ENCODE measurements at places on chromosomes 1 and 21.

GRCh38 chr1:147109041-147109440 lies 63.2 kb downstream of the PRKAB2 start:
- DNase-seq: no peak

DNA sequence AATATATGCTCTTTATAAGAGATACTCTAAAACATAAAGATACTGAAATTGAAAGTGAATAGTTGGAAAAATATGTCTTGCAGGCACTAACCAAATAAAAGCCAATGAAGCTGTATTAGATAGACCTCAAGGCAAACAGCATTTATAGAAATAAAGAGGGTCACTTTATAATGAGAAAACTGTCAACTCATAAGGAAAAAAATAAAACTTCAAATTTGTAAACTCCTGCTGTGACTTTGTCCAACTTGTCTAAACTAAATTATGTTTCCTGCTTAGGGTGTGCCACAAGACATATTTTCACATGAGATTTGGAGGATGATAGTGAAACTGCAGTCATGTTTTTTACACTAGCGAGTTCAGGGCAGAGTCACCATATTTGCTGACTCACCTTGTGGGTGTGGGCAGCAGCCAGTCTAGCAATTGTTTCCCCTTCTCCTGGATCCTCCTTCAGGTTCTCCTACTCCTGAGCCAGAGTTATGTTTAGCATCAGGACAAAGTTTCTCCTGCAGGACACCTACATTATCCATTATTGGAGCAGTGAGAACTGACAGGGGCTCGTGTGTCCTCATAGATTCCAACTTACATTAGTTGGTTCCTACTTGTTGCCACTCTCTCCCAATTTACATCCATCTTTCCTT lies 43.8 kb downstream of the CD53 start:
- peak; percentile 21 for DNase-seq

GRCh38 chr1:228852511-228853088 lies 117.3 kb downstream of the RHOU start:
- DNase-seq: no peak

DNA sequence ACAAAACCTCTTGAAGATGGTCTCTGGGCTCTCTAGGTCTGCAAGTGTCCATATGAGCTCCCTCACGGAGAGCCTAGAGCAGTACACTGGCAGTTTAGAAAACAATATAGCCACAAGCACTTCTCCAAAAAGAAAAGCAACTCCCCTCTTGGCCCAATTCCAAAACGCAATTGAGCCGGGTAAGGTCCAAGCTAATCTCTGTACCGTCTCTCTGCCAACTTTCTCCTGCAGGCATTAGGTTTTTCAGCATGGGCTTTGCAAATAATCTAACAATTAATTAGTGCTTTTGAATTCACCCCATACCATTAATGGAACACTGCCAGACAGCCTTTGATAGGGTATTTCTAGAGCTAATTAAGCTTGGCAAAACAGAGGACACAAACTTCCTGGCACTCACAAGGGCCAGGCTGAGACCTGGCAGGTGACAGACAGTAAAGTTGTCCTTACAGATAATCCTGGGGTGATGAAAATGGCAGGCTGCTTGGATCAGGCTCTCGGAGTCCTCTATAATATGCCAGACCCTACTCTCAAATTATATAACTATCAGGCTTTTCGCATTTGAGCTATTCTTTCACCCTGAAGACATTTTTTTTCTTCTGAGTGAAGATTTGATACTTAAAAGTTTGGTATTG lies 39.8 kb downstream of the TGFBR3 start:
- DNase-seq: no peak

GRCh38 chr1:43885279-43885801 lies 48.3 kb upstream of the ARTN start:
- no peak for DNase-seq

GRCh38 chr1:212612041-212612961 lies 3.7 kb downstream of the ATF3 start:
- DNase-seq: no peak

GRCh38 chr1:7476402-7476801 lies 294.7 kb upstream of the VAMP3 start:
- no peak for DNase-seq

- DNase-seq: no peak
Measured at GRCh38 chr21:46624050-46624449, 11.4 kb upstream of the PRMT2 start.

DNA sequence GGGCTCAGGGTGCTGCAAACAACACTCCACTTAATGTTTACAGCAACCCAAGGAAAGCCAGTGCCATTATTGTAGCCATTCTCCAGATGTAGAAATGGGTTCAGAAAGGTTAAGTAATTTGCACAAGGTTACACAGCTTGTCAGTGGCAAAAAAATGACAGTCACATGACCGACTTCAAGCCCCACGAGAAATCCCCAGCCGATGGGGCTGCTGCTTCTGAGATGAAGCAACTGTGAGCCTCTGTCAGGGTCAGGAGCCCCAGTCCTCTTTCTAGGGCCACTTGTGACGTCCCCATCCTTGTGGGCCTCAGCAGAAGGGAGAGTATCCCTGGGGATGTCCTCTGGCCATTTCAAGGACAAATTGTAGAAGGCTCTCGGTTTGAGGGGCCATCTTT lies 54.8 kb downstream of the EDN2 start:
- no peak for DNase-seq

- DNase-seq: no peak
Measured at GRCh38 chr1:148161053-148161901, 9.2 kb upstream of the NBPF11 start.

GRCh38 chr1:63268876-63269275 lies 53.5 kb upstream of the FOXD3 start:
- DNase-seq: no peak

GRCh38 chr1:83905315-83905907 lies 93.5 kb downstream of the TTLL7 start:
- no peak for DNase-seq

GRCh38 chr1:33436557-33437285 lies 5.8 kb upstream of the PHC2 start:
- DNase-seq: no peak

DNA sequence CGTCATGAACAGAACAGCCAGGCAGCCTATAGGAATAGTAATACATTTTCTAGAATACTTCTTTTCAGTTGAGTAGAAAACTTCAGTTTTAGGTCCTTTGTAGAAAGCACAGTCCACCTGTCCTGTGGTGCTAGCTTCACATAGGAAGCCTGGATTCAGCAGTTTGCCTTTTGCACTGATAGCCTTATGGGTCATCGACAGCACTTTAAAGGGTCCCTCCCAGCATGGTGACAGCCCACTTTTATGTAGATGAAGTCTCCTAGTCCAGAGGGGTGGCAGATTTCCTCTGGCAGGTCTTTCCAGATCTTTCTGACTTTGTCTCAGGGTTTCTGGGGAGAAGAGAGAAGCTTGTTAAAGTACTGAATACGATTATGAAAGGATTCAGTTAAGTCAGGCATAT lies 161.4 kb upstream of the TNR start:
- no peak for DNase-seq
